ENCODE measurements at places on chromosomes 7 and 10. TPM values are rescaled to one million over a fixed set of nuclear protein-coding genes. Genes with fewer than 3 reads are reported as not detected.

The ASIC3 gene
- 13.6 TPM for total RNA-seq

The SPDYE2 gene
- total RNA-seq, result not detected

The ADRA2A gene
- total RNA-seq, result 5.4 TPM

The PRSS37 gene
- total RNA-seq, result not detected

The NUTM2E gene
- total RNA-seq, result not detected

DNA sequence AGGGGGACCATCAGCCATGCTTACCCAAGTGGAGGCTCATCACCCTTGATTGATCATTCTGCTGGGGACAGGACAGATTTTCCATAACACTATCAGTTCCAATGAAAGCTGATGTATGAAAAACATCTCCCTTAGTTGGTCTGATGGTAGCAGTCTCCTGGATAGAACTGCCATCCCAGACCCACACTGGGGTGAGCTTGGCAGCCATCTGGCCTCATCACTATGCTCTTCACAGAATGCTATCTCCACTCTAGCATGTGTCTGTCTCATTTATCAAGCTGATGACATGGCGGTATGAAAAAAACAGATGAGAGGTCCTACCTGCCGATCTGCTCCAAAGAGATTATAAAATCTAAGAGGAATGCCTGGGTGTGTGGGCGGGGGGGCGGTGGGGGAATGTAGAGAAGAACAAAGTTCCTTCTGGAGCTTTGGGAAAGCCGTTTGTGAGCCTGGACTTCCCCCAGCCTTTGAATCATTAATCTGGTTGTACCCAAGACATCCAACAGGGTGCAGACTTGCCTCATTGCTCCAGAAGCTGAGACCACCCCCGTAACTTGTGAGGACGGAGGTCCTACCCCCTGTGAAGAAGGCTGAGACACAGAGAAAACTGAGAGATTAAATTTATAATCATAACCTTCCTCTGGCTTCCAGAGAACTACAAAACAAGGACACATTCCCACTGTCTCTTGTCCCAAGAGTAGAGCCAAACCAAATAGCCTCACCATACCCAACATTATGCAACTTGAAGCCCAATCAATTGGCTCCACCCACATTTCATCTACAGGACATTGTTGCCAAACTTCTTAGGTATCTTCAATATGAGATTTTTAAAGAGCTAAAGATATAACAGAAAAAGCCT lies 340.8 kb downstream of the KCNMA1 start:
- H3K4me3 ChIP-seq, result no peak overlapping the region
- H3K4me1 ChIP-seq, result peaks cover 9% of the 10 kb centered on the region
- DNase-seq, result no peak
- H3K27ac ChIP-seq, result no peak overlapping the region
- H3K36me3 ChIP-seq, result no peaks in the 10 kb centered on the region

DNA sequence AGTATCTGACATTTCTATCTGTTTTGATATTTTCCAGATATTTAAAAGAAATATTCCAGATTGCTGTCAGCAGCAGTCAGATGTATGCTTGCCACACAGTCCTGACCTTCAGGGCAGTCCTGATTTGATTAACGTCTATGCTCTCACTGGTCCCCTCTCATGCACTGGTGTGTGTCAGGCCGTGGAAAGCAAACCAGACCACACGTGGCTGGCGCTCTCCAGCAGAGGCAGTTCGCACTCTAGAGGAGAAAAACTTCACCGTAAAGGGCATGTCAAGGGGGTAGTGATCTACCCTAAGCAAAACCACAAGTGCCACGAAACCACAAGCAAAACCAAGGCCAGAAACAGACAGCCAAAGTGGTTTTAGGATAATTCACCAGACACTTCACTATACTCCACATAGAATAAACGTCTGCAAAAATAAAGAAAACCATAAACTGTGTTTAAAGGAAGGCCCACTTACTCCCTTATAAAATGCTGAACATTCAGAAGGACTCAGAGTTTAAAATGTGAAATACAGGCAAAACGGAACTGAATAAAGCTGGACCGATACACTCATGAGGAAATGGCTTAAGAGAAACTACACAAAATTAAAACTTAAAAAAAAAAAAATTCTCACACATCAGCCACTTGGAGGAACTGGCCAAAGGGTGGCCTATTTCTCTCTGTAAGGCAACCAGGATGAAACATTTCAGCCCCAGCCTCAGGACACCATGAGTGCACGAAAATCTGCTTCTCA lies 26.4 kb downstream of the PARP12 start:
- peaks cover 13% of the 10 kb centered on the region for H3K36me3 ChIP-seq
- no peak overlapping the region for H3K4me3 ChIP-seq
- DNase-seq, result no peak
- H3K27ac ChIP-seq, result no peak overlapping the region
- H3K27me3 ChIP-seq, result no peaks in the 10 kb centered on the region
- H3K4me1 ChIP-seq, result no peaks in the 10 kb centered on the region

- peak; percentile 26 for DNase-seq
- H3K27ac ChIP-seq, result no peak overlapping the region
- H3K4me3 ChIP-seq, result no peak overlapping the region
Observed at GRCh38 chr7:23235813-23236221, 10.8 kb upstream of the GPNMB start.

DNA sequence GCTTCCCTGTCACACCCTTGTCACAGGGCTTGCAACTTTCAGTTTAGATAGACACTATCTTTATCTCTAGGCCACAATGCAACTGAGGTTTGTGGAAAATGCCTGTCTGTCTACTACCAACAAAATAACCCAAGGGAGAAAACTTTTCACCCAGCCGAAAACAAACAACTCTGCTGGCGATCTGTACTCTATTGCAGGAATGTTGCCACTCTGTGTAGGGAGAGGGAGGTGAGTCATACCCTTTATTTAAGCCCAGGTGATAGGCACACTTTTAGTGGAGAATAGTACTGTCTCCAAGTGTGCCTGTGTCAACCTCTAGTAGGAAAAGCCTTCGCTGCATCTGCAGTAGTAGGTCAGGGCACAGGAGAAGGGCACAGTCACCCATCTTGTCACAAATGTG lies 108.3 kb downstream of the SLC25A40 start:
- peaks cover 12% of the 10 kb centered on the region for H3K4me1 ChIP-seq
- no peaks in the 10 kb centered on the region for H3K36me3 ChIP-seq
- no peaks in the 10 kb centered on the region for H3K27me3 ChIP-seq
- no peak overlapping the region for H3K27ac ChIP-seq
- no peak for DNase-seq

DNA sequence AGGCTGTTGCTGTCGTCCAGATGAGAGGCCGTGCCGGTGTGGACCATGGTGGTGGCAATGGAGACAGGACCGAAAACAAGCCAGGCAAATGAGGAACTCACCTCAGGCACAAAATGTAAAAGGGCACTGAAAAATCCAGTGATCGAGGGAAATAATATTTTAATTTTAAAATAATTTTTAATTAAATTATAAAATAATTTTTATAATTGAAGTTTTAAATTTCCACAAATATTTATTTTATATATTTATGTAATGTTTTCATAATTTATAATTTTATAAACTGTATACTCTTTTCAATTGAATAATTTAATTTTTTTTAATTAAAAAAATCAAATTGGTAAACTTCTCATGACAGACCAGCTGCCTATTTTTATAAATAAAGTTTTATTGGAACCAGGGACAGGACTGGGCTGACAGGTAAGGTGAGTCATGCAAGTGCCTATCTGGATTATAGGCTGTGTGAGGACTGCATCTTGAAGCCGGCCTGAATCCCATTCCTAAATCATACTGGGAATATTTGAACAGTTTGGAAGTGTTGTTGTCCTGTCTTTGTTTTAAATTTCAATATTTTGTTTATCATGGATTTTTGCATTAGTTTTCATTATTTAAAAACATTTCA lies 15.6 kb downstream of the ACSM6 start:
- peaks cover 8% of the 10 kb centered on the region for H3K4me1 ChIP-seq
- no peaks in the 10 kb centered on the region for H3K36me3 ChIP-seq
- no peak overlapping the region for H3K4me3 ChIP-seq
- no peak overlapping the region for H3K27ac ChIP-seq
- H3K27me3 ChIP-seq, result no peaks in the 10 kb centered on the region

GRCh38 chr10:817371-817770 lies 114.1 kb downstream of the LARP4B start:
- peaks cover 23% of the 10 kb centered on the region for H3K4me1 ChIP-seq
- peaks cover 72% of the 10 kb centered on the region for H3K36me3 ChIP-seq
- no peaks in the 10 kb centered on the region for H3K27me3 ChIP-seq
- no peak overlapping the region for H3K27ac ChIP-seq
- H3K4me3 ChIP-seq, result no peak overlapping the region
- no peak for DNase-seq

- H3K36me3 ChIP-seq, result no peaks in the 10 kb centered on the region
- no peak overlapping the region for H3K4me3 ChIP-seq
- peaks cover 7% of the 10 kb centered on the region for H3K27me3 ChIP-seq
Observed at GRCh38 chr7:137454246-137454724, 110.8 kb upstream of the PTN start.

- H3K27ac ChIP-seq, result no peak overlapping the region
- no peak for DNase-seq
- no peaks in the 10 kb centered on the region for H3K4me1 ChIP-seq
- H3K4me3 ChIP-seq, result no peak overlapping the region
Observed at GRCh38 chr10:73439605-73440312, 6.4 kb upstream of the MSS51 start.

DNA sequence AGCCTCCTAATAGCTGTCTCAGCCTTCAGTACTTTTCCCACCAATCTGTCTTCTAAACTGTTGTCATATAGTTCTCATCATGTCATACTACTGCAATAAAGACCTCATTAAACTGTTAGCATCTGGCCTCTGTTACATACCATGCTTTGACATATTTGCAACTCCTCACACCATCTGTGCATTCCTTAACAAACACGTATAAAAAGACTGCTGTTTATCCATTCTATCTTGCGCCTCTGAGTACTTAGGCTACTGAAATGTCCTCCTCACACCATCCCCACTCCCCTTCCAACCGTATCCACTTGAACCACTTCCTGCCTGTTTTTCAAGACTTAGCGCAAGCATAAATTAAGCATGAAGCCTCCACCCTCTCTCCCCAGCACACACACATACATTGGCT lies 41.6 kb downstream of the SLC16A9 start:
- no peak for DNase-seq
- no peaks in the 10 kb centered on the region for H3K4me1 ChIP-seq
- H3K27me3 ChIP-seq, result no peaks in the 10 kb centered on the region
- no peak overlapping the region for H3K4me3 ChIP-seq
- H3K36me3 ChIP-seq, result no peaks in the 10 kb centered on the region
- H3K27ac ChIP-seq, result no peak overlapping the region

- no peak overlapping the region for H3K27ac ChIP-seq
- peaks cover 12% of the 10 kb centered on the region for H3K36me3 ChIP-seq
- DNase-seq, result no peak
- no peak overlapping the region for H3K4me3 ChIP-seq
Observed at GRCh38 chr10:116913695-116914094, 64.4 kb downstream of the ENO4 start.

- H3K36me3 ChIP-seq, result peaks cover 17% of the 10 kb centered on the region
- H3K4me1 ChIP-seq, result peaks cover 54% of the 10 kb centered on the region
- no peak overlapping the region for H3K27ac ChIP-seq
- no peak for DNase-seq
Observed at GRCh38 chr7:50774319-50774718, 8.4 kb downstream of the GRB10 start.

DNA sequence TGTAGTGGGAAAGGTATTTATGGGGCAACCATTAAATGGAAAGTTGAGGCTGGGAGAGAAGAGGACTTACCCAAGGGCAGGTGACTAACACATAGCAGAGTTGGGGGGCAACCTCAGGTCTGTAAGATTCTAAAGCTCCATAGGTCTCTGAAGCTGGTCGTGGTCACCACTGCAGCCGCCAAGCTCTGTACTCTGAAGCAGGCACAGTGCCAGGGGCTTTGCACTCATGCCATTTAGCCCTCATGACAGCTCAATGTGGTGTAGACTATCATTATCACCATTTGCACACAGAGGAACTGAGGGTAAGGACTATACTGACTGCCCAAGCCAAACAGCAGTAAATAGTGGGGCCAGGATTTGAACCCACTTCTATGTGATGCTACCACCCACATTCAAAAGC lies 32.5 kb upstream of the TMEM273 start:
- no peaks in the 10 kb centered on the region for H3K4me1 ChIP-seq
- no peak overlapping the region for H3K4me3 ChIP-seq
- DNase-seq, result no peak
- H3K27ac ChIP-seq, result no peak overlapping the region
- H3K36me3 ChIP-seq, result no peaks in the 10 kb centered on the region
